Activated T-cell treated with anti-CD3 and anti-CD28 coated beads for 48 hours (primary cell): ENCODE measurements at places on chromosomes 6 and 20.

DNA sequence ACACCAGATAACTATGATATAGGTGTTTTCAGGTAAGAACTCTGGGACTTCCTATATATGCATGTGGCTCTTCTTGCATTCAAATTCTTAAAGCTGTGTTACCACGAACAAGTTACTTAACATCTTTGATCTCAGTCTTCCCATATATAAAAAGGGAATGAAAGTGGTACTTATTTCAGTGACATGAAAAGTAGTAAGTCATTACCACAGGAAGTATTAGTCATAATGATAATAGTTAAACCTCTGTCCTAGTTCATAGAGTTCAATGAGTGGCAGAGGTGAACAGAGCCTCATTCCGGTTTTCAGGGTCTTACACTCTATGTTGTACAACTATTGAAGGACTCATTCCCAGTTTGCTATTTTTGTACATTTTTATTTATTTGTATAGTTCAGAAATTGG lies 237.0 kb downstream of the NKAIN2 start:
- DNase-seq, result no peak

- DNase-seq, result no peak
These were observed 9.8 kb downstream of the MAS1L start for GRCh38 chr6:29477923-29478450.

DNA sequence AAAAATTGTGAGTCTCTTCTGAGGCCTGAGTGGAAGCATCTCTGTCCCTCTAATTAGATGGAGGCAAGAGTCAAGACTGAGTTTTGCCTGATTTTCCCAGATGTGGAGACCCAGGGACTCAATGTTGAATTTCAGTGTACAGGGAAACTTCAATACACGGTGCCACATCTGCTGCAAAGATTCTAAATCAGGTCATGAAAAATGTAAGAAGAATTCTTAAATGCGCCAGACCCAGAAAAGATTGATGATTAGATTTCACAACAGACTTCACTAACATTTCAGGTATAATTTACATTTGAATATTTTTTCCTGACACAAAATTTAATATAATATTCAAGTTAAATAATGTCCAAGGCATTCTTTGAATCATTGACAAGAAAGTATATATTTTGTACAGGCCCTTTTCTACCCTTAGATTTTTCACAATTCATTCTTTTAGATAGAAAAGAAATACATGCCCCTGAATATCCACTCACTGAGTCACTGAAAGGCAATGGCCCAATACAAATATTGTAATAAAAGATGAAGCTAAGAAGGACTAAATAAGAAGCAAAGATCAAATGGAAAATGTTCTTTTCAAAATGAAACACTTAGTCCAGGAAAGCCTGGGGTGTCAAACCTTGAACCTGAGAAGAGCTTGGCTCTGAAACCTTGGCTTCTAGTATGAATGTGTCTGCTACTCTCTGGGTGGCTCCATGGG lies 18.2 kb upstream of the HDGFL1 start:
- DNase-seq, result no peak

DNA sequence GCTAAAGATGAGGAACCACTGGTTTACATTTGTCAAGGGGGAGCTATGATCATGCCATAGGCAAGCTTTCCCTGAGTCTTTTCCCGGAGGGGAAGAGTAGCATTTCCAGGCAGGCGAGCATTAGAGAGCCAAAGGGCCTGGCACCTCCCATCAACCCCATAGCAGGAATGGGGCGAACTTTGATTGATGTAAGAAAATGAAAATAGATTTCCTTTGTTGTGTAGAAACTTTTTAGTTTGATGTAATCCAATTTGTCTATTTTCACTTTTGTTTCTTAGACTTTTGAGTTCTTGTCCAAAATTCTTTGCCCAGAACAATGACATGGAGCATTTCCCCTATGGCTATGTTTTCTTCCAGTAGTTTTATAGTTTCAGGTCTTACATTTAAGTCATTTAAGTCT lies 85.2 kb downstream of the CDH26 start:
- no peak for DNase-seq

GRCh38 chr6:26336355-26337198 lies 28.4 kb upstream of the BTN3A2 start:
- DNase-seq, result no peak

- no peak for DNase-seq
These were observed 191.1 kb downstream of the TAF4 start for GRCh38 chr20:61874421-61875068.

GRCh38 chr6:148999501-148999900 lies 252.7 kb downstream of the UST start:
- DNase-seq, result no peak

GRCh38 chr6:32570363-32570905 lies 19.2 kb downstream of the HLA-DRB1 start:
- DNase-seq, result no peak

DNA sequence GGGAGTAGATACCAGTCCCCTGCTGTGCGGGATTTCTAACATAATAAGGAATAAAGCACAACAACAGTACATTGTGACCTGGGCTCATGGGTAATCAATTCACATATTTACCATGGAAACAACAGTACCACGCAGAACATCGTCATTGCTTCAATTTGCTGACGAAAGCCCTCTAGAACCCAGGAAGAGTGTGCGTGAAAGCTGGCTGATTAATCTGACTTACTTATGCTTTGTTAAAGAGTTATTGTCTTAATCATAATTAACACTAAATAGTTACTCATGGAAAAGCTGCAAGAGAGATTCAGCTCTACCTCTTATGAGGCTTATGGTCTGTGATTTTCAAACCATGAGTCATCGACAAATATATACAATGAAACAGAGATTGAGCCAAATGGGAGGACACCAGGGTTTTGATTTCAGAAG lies 644.3 kb upstream of the AGPAT4 start:
- DNase-seq, result no peak

GRCh38 chr6:36368921-36369865 lies 18.3 kb downstream of the ETV7 start:
- no peak for DNase-seq

GRCh38 chr6:167797011-167797471 lies 29.7 kb upstream of the AFDN start:
- DNase-seq, result no peak

DNA sequence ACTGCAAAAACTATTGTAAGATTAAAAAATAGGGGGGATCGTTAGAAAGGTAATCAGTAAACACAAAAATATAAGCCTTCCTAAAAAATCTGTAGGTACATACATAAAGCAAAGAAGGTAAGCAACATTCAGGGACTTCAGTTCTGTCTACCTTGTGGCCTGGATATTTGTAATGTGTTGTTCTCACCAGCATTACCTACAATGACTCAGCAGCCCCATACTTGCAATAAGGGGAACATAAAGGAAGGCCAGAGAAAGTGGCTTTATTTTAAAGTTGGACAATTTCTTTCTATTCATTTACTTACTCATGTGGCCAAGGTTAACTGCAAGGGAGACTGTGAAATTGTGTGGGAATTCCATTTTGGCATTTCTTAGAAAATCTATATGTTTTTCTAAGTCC lies 277.2 kb upstream of the PREP start:
- DNase-seq, result no peak

DNA sequence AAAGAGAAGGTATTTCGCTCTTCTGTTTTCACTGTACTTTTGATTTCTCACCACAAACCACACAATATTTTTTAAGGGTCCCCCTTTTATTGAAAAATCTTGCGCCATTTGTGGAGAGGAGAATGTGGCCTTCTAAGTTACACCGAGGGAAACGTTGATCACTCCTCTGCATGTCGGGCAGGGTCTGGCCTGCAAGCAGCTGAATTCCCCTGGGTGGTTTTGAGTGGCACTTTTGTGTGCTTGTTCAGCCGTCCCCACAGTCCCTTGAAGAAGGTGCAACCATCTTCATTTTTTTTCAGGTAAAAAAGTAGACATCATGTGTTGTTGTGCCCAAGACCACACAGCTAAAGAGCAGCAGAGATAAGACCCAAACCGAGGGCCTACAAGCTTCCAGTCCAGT lies 6.1 kb downstream of the GPR31 start:
- DNase-seq, result no peak

- no peak for DNase-seq
These were observed 68.0 kb downstream of the CYP39A1 start for GRCh38 chr6:46584586-46584985.

- DNase-seq, result no peak
These were observed 3.7 kb upstream of the TMEM200A start for GRCh38 chr6:130362128-130362527.

DNA sequence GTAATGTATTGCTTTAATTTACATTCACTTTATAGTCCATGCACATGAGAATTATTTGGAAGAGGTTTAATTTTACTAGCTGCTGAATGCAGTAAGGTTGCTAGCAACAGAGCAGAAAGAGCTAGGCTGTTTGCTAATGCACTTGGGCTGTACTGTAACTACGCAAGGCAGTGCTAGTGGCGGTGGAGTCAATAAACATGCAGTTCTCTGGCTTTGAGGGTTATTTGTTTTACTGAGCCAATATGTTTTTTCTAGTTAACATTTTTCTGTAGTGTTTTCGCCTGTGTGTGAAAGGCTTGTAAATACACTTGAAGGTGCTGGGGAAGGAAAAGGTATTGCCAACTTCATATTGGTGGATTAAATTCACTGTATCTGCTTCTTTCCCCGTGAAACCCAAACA lies 112.8 kb downstream of the BTBD3 start:
- no peak for DNase-seq

DNA sequence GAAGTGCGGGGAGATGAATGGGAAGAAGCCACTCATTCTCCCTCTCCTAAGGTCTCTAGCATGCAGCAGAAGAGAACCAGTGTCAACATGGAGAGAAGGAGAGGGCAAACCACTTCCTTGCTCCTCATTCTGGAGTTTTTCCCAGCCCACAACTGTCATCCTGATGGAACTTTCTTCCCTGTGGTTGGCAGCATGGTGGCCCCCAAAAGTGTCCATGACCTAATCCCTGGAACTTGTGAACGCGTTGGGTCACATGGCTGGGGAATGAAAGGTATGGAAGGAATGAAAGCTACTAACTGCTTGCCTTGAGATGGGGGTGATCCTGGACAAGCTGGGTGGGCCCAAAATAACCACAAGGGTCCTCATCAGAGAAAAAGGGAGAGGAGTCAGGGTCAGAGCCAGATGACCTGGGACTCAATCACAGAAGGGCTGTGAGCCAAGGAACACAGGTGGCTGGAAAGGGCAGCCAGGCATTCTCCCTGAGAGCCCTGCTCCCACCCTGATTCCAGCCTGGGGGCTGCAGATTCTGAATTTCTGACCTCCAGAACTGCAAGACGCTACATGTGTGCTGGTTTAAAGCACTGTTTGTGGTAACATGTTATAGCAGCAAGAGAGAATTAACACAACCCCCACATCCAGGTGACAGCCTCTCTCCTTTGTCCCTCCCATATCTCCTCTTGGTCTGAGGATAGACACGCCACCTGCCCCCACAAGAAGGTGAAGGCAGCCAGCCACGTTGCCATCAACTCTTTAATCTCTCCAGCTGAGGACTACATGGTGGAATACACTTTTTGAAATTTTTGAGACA lies 63.2 kb downstream of the PYGB start:
- DNase-seq, result no peak

GRCh38 chr6:34534656-34535055 lies 21.5 kb downstream of the SPDEF start:
- no peak for DNase-seq

DNA sequence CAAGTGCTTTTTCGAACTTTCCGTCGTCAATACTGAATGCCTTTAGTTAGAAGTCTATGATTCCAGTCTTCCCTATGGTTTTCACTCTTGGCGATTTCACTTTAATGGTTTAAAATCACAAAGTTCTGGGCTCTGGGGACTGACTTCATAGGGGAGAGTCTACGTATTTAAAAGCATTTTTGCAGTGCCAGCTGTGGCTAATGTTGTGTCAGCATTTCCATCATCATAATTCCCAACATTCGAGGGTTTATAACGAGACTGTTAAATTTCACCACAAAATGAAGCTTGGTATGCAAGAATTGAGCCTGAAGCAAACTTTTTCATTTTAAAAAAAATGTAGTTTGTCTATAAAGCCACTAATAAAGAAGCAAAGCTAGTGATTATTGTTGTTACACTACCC lies 242.7 kb downstream of the SOX4 start:
- no peak for DNase-seq

- no peak for DNase-seq
These were observed 123.2 kb downstream of the TMEM242 start for GRCh38 chr6:157200117-157200516.
